ENCODE measurements at places on chromosomes 1 and 21.

DNA sequence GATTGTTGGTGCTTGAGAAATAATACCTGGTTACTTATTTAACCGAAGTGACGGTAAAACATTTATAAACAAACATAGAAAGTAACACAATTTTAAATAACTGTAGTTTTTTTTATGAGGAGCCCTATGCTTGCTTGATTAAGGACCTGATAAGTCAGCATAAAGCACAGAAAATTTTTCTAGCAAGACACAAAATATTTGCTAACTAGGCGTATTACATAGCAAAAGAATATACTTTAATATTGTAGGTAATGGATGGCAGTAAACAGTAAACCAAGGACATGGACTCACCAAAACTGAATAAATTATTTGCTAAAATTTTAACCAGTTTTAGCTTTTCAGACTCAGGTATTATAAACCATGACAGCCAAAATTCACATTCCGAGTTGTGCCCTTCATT is 90.9 kb downstream of the MAST2 start:
- no peak for DNase-seq

DNA sequence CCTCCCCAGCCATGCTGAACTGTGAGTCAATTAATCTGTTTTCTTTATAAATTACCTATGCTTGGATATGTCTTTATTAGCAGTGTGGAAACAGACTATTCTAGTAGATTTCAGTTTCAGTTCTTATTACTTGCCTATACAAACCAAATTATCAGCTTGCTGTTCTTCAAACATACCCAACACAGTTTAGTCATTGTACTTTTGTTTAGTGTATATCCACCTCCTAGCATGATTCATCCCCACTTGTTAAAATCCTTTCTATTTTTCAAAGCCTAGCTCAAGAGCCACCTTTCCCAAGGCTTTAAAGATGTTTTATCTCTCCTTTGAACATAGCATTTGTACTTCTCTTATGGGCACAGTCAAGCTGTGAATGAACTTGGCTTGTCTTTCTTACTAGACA is 195.6 kb upstream of the ZRANB2 start:
- DNase-seq: no peak

DNA sequence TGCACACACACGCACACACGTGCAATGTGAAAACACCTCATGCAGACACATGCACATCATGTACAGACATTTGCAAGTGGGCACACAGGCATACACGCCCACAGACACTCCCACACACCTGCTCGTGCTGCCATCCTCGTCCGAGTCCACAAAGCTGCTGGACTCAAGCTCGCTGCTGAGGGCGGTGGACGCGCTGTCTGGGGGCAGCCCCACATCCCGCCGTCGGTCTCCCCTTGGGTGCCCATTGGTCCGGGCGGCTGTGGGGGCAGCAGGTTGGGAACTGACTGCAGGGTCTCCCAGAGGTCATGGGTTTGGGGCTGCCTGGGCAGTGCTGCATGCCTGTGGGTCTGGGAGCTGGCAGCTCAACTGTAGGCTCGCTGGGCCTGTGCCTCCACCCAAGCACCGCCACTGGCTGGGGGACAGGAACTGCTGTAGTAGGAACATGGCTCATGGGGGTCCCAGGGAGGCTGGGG is 7.6 kb downstream of the DVL1 start:
- no peak for DNase-seq

DNA sequence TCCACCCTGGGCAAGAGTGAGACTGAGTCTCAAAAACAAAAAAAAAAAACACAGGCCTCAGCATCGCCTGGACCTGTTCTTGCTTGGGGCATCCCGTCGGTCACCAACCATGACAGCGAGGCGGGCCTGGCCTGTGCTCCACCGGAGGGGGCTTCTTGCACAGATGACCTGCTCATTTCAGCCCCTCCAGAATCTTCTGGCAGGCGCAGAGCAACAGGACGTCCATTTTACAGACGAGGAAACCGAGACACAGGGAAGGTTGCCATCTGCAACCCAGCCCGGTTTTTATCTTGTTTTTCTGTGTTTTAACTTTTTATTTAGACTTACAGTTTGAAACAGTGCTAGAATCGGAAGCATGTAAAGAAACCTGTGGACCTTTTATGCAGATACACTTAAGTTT is 918 bp downstream of the CSTB start:
- DNase-seq: no peak

- no peak for DNase-seq
Observed at GRCh38 chr1:42152907-42153600, at the start of gene GUCA2B. TSS of gene GUCA2B (plus strand) at chr1:42153410. CDS start at chr1:42153451, 41 bp downstream.

GRCh38 chr1:202807451-202807925 is 733 bp downstream of the KDM5B start:
- no peak for DNase-seq

GRCh38 chr1:119898981-119899720 is 2.8 kb upstream of the ADAM30 start:
- DNase-seq: no peak

Measured in breast epithelium (tissue), 4 donors.